ENCODE measurements at places on chromosomes 5 and 9.

DNA sequence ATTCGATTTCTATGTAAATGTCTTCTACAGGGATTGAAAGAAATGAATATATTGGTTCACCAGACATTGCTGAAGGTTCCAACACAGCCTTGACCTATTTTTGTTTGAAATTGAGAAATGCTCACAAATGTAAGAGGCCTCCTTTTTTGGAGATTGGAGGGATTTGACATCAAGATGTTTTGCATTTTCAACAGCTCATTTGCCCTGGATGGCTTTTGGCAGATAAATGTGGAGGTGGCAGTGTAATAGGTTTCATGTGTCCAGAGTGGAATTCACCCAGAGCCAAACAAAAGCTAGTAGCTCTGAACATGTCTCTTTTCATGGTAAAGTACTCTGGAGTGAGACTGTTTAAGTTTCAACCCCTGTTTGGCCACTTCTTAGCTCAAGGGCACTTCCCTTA is 77.3 kb downstream of the PALM2AKAP2 start:
- no peak for DNase-seq

- no peak for DNase-seq
These were observed 31.7 kb downstream of the FAM81B start for GRCh38 chr5:95422838-95423237.

DNA sequence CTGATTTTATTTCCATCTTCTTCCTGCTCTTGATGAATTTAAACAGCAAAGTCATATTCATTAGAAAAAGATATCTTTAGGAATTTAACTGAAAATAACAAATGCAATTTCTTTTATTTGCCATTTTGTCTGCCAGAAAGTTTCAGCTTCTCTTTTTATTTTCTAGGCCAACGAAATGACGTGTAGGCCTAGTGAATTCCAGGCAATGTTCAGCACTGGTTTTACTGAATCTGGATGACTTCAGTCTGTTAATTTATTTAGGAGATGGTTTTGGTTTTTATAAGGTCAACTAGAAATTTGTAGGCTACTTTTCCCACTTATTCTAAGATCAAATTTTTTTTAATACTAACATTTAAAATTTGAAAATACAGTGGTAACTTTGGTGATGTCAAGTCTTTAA is 129.1 kb upstream of the VCAN start:
- DNase-seq, result no peak

GRCh38 chr5:91122651-91123050 is 260.5 kb downstream of the ARRDC3 start:
- no peak for DNase-seq

DNA sequence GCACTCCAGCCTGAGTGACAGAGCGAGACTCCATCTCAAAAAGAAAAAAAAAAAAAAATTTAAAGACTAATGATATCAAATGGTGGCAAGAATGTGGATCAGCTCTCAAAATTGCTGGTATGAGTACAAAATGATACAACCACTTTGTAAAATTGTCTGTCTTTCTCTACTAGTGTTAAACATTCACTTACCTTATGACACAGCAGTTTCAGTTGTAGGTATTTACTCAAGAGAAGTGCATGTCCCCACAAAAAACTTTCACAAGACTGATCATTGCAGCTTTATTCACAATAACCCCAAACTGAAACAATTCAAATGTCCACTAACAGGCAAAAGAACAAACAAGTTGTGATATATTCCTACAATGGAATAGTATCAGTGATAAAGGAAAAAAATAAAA is 14.7 kb upstream of the CETN3 start:
- no peak for DNase-seq

GRCh38 chr9:8764051-8764450 is 964.5 kb upstream of the DMAC1 start:
- DNase-seq, result no peak

Measured in LNCaP clone FGC (cell line).